IPS-NIHi11 (cell line): ENCODE measurements at places on chromosomes 2 and 18.

DNA sequence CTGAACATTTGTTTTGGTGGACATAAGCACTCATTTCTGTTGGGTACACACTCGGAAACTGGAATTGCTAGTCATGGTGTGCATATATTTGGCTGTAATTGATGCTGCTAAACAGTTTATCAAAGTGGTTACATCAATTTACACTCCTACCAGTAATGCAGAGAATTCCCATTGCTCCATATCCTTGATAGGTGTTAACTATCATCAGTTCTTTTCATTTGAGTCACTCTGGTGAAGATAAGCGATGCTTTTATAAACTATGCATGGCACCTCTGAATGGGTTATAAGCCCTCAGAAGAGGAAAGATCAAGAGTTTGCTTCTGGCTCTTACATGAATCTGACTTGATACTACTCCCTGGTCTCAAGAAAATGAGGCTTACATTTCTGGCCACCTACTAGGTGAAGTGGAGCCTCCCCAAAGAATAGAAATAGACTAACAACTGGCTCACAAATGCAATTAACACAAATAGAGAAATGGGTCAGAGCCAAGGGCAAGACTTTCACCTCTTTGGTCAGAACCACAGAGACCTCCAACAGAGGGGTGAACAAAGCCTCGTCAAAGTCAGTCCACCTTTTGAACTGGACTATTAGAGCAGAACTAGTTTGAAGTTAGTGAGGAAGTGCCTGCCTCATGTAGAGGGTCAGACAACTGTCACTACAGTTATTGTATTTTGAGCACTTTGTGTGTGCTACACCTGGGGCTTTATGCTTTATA is 15.0 kb upstream of the STK17B start:
- no peak for DNase-seq

GRCh38 chr18:60826346-60826745 is 453.8 kb upstream of the MC4R start:
- peak; percentile 12 for DNase-seq

- DNase-seq: no peak
These were observed 32.6 kb upstream of the RND3 start for GRCh38 chr2:150520033-150520432.

DNA sequence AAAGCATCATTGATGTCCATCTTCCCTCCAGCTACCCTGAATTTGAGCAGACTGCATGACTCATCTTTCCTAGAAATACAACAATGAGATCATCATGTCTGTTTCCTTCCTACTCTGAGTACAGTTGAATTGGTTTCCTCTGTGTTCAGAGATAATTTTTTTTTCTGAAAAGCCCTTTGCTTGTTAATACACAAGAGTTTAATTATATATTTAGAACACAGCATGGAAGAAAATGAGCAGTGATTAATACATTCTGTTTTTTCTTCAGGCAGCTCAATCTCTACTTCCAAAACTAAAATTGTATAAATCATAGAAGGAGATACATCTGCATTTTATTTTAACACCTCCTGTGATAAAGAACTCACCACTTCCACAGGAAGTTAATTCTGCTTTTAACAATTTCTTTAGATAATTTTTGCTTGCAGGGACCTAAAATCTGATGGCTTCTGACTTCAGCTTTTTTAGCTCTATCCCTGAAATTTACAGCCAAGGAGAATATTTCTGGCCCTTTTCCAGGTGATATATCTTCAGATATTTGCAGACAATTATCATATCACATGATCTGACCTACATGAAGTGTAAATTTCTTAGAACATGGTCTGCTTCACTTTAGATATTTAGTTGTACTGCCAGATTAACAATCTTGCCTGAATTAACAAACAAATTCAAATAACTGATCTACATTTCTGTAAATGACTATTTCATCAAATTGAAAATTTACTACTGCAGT is 249.0 kb downstream of the TRIB2 start:
- DNase-seq: no peak

DNA sequence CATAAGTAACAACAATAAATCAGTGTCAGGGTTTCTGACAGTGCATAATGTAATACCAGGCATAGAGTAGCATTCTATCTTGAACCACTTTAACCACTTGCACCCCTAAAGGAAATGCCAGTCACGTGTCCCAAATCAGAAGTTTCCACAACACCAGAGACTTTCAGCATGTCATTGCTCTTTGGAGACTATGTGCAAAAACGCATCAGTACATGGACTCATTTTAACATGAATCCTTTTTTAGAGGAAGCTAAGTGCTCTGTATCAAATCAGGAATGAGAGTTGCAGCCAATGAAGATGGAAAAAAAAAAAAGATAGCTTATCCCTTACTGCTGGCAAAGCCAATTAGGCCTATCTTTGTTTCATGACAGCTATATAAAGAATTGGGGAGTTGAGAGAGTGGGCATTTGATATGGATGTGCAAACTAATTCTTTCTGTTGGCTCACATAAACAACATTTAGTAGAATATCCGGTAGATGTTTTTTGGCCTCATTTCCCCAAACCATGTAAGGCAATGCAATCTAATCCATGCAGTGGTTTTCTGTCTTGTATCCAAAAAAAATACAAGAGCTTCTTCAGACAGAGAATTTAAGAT is 353.1 kb downstream of the IRS1 start:
- no peak for DNase-seq

GRCh38 chr2:220708366-220708765 is 863.7 kb downstream of the EPHA4 start:
- no peak for DNase-seq

DNA sequence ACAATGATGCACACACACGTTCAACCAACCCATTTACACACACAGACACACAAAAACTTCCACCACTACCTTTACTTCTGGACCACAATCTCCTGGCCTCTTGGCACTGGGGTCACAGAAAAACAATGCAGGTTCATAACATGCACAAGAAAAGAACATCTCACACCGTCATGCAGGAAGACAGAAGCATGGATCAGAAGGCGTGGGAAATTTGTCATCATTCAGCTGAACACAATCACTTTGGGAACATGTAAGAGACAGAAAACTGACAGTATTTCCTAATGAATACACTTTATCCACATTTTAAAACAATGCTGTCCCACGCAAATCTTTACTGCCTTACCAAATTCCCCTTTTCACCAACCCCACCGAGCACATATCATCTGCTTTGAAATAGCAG is 501.9 kb upstream of the KLHL29 start:
- DNase-seq: no peak

GRCh38 chr2:55026202-55026601 is 24.0 kb downstream of the RTN4 start:
- no peak for DNase-seq

DNA sequence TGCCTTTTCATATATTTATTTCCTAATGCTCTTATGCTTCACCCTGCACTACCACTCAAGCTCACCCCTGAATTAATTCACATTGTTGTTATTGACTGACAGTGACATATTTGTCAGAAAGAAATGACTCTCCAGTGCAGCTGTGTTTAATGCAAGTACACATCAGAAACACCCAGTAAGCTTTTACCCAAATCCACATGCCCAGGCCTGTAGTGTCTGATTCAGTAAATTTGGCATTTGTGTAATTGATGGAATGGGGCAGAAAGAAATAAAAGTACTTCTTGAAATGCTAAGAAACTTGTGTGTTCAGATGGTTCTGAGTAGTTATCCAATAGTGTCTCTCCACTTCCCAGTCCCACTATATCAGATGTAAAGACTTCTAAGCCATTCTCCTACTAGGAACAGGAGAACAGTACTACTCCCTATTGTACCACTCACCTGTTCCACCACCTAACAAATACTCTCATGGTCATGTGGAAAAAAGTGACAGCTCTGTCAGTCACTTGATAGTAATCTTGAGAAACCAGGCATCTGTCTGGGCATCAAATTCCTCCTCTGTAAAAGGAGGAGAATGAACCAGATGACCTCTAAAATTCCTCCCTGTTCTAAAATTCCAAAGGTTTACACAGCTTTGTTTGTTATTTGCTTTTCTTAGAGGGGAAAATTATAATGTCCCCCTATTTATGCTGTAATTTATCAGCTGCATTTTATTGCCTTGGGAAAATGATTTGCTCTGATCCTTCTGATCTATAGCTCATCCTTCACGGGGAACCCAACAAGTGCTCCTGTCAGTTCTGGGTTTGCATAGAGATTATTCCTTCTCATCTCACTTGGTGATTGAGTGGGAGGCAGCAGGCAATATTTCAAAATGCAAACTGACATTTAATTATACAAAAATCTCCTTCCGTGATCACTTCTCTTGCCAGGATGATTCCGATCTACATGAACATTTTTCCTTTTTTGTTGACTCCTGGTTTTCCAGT is 70.9 kb downstream of the ZNF385B start:
- no peak for DNase-seq

DNA sequence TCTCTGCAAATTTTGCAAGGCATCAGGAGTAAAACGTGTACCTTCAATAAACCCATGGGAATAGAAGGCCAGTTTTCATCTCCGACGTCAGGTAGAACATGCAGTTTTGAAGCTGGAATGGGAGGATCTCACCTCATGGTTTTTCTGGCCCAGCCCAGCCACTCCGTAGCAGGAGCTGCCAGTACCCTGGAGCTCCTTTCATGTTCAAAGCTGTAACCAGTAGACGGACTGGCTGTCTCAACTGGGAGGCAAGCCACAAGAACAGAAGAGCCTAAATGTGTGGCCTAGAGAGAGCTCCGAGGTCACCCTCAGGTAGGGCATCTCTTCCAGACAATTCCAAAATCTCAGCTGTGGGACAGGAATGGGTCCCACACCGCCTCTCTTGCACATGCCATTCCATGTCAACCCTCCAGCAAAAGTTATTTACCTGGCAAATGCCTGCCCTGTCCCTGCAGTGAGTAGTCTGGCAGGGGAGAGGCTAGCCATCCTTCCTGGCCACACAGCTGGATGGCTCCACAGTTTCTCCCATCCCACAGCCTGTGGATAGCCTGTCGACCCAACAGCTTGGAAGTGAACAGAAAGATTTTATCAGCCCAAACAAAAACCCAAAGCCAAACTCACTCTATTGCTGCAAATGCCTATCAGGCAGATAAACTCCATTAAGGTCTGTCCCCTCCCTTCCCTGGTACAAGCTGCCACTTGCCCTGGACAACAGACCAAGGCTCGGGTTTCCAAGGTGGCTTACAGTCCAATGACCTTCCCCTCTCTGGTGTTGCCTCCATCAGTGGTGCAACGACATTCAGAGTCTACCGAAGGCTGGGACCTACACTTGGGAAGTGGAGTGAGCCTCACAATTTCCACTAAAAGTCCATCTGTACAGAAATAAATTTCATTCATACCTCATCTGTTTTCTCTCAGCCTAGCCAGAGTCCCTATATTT is 27.8 kb downstream of the CRACDL start:
- DNase-seq: no peak

GRCh38 chr2:190637281-190637734 is 11.6 kb upstream of the NAB1 start:
- DNase-seq: no peak
